Karpas-422 (cell line): ENCODE measurements at places on chromosomes 11 and 22.

- no peaks in the 10 kb centered on the region for H3K36me3 ChIP-seq
- H3K4me1 ChIP-seq, result no peaks in the 10 kb centered on the region
- H3K4me3 ChIP-seq, result no peak overlapping the region
- H3K27ac ChIP-seq, result no peak overlapping the region
These were observed 5.0 kb upstream of the PGA3 start for GRCh38 chr11:61198361-61198760.

- H3K36me3 ChIP-seq, result no peaks in the 10 kb centered on the region
- H3K27me3 ChIP-seq, result no peaks in the 10 kb centered on the region
- DNase-seq, result no peak
- H3K4me3 ChIP-seq, result no peak overlapping the region
- no peak overlapping the region for H3K27ac ChIP-seq
These were observed 19.8 kb downstream of the PTDSS2 start for GRCh38 chr11:469684-470560.

DNA sequence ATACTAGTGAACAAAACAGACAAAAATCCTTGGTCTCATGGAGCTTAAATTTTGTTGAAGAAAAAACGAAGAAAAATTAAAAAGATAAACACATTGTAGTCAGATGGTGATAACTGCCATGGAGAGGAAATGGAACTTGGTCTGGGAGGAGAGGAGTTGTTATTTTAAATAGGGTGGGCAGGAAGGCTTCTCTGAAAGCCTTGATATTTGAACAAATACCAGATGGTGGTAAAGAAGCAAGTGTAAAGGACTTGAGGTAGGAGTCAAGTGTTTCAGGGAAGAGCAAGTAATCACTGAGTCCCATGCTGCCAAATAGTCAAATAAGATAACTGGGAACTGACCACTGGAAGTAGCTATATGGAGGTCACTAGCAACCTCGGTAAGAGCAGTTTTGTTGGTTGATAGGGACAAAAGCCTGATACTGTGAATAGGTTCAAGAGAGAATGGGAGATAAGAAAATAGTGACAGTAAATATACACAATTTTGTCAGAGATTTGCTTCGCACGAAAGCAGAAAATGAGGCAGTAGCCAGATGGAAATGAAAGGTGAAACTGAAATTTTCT is 55.1 kb downstream of the SESN3 start:
- no peaks in the 10 kb centered on the region for H3K27me3 ChIP-seq
- 0 out of 2 replicates have a peak, but pooled peaks cover 4% of the 10 kb centered on the region for H3K36me3 ChIP-seq
- H3K27ac ChIP-seq, result no peak overlapping the region

DNA sequence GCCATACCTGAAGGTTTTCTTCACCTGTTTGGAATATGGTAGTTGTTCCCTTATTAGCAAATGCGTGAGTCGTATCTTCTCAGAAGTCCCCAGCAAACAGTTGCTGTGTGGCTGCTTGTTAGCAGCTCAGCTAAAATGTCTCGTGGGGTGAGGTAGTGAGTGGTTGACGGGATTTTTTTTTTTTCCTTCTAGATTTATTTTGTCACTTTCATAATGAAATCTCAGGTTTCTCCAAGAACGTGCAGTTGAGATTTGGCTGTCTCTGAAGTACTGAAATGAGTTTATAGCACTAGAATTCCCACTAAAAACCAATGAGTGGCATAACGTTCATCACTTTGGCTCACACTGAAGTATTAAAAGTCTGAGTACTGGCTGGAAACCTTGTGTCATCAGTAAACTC is 16.8 kb downstream of the RCN1 start:
- no peak overlapping the region for H3K27ac ChIP-seq
- H3K4me1 ChIP-seq, result no peaks in the 10 kb centered on the region
- no peak for DNase-seq
- H3K27me3 ChIP-seq, result no peaks in the 10 kb centered on the region
- no peaks in the 10 kb centered on the region for H3K36me3 ChIP-seq
- H3K4me3 ChIP-seq, result no peak overlapping the region

DNA sequence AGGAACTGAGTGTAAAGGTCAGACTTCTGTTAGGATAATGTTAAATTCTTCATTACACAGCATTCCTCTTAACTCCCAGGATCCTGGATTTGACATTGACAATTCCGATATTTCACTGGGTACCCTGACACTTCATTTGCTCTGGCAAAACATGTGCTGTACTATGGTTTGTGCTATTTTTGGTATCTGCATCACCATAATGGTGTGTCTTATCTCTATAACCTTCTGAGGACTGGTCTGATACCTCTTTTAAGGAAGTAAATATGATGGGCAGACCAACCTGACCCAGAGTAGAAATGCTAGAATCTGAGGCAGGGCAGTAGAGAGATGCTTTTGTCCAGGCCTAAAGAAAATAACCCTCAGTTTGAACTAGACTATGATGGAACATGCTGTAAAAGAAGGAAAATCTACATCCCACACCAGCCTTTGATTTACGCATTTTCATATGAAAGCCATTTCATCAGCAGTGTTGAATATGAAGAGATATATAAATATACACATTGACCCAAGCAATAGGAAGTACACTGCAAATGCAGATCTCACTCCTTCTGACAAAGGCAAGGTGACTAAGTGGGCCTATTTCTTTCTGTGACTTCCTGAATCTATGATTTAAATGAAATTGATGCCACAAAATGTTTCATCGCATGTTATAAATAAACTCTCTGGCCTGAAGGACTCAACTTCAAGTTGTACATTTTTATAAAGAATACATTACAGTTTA is 966.7 kb downstream of the DLG2 start:
- no peaks in the 10 kb centered on the region for H3K27me3 ChIP-seq
- no peak overlapping the region for H3K4me3 ChIP-seq
- H3K4me1 ChIP-seq, result no peaks in the 10 kb centered on the region
